Fibroblast of lung (primary cell): ENCODE measurements at places on chromosomes 7 and 10. TPM values are rescaled to one million over a fixed set of nuclear protein-coding genes. Genes with fewer than 3 reads are reported as not detected.

COA1 gene
- 34.2 and 39.6 TPM in 2 replicates for total RNA-seq

TMEM236 gene
- under 0.01 and 0.17 TPM in 2 replicates for total RNA-seq

GNG11 gene
- total RNA-seq = 9.0 and 27.2 TPM in 2 replicates

IRF5 gene
- total RNA-seq = 0.33 TPM in 1 of 2 replicates, not detected in the other

CLCN1 gene
- under 0.01 TPM in 2 replicates for total RNA-seq

CYP26C1 gene
- under 0.01 TPM in 2 replicates for total RNA-seq

TAF6 gene
- 33.1 and 41.5 TPM in 2 replicates for total RNA-seq

COL28A1 gene
- under 0.01 and 0.17 TPM in 2 replicates for total RNA-seq

POMZP3 gene
- 1.3 and 1.5 TPM in 2 replicates for total RNA-seq

CEP55 gene
- total RNA-seq = 2.1 and 19.0 TPM in 2 replicates
